ENCODE measurements at places on chromosomes 2 and 18.

- DNase-seq: no peak
Measured at GRCh38 chr2:219560893-219561178, 10.5 kb downstream of the OBSL1 start.

DNA sequence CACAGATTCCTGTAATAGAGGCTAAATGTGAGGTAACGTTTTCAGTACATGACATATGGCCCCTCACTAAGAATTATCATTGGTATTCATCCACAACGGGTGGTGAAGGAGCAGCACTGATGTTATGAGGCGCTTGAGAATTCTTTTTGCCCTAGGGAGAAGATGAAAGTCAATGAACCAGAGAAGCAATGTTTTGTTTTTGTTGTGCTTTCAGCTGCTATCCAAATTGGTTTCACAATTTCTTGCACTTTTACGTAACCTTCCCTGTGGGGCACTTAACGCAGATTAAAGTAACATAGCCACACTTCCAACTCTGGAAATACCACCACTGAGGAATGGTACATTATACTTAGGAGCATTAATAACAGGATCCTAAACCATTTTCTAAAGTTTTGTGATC is 13.3 kb upstream of the CCDC85A start:
- DNase-seq: no peak

DNA sequence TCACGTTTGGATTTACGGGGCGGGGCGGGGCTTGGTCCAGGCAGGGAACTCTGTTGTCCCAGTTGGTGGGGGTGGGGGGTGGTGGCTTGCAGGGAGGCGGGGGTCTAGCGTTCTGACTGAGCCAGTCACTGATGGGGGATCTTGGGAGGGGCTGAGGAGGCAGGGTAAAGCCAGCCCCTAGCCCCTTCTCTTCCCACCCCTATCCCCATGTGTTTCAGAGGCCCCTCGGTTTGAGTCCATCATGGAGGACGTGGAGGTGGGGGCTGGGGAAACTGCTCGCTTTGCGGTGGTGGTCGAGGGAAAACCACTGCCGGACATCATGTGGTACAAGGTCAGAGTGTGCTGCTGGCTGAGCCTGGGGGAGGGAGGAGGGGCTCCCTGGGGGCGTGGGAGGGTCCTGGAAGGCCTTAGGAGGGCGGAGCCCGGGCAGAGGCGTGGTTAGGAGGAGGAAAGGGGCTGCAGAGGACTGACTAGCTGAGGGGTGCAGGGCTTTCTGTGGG is 22.0 kb upstream of the GMPPA start:
- no peak for DNase-seq

- no peak for DNase-seq
Measured at GRCh38 chr2:203625701-203626100, 80.7 kb upstream of the CD28 start.

DNA sequence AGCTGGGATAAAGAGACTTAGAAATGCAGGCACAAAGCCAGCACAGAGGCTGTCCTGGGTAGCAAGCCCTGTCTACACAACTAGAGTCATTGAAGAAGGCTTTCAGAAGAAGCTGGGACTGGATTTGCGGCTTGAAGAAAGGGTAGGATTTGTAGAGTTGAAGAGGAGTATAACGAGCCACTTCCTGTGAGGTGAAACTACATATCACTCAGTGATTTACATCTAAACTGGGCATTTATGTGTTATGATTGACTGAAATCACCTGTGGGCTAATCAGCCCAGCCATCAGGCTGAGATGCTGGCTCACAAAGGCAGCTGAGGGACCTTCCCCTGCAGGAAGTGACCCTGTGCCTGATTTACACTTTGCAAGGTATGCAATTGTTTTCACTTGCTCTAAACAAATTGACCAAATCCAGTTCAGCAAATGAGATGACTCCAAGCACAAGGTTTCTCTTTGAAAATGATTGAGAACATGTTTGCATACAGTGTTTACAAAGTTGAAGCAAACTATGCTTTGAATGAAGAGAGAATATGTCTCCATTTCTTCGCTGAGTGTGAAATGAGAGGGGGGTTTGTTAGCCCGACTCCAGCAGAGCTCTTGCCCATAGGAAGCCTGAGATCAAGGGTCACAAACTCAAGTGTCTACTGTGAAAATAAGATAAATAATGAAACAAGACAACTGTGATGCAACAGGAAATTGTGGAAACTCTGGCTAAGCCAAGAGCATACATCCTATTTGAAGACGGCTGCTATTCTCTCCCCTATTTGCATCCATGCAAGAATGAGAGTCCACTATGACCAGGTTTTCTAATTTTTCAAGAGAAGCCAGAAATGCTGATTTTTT is 69.3 kb upstream of the HK2 start:
- no peak for DNase-seq

GRCh38 chr2:62186156-62186905 is 9.6 kb upstream of the B3GNT2 start:
- no peak for DNase-seq

- no peak for DNase-seq
Measured at GRCh38 chr2:195470622-195471021, 186.4 kb upstream of the SLC39A10 start.

DNA sequence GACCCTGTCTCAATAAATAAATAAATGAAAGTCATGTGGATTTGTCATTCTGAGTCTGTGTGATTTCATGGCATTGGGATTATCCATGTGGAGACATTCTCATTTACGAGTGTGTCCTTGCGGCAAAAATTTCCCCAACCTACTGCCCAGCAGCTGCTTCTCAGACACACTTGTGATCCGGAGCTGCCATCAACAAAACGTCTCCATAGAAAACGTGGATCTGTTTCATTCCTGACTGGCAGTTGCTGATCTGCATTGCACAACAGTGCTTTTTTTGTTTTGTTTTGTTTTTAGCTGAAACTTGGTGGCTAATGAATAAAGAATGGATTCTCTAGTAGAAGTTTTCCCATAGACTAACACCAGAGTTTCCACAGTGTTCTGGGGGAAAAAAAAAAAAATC is 74.7 kb downstream of the TGIF1 start:
- no peak for DNase-seq

DNA sequence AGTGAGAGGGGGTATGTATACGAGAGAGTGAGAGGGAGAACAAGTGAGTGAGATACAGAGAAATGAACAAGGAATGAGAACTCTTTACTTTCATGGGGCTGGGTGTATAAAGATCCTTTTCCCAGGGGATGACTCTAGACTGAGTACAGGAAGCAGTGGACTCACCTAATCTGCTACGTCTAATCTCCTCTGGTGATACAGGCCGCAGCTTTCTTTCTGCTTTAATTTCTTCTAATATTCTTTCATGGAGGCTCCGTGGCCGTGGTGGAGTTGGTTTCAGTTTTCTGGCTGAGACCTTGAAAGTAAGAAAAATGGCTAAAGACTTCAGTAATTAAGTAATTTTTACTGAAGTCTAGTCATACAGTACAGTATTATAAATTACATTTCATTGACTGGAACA is 85.2 kb downstream of the PRELID3A start:
- no peak for DNase-seq

DNA sequence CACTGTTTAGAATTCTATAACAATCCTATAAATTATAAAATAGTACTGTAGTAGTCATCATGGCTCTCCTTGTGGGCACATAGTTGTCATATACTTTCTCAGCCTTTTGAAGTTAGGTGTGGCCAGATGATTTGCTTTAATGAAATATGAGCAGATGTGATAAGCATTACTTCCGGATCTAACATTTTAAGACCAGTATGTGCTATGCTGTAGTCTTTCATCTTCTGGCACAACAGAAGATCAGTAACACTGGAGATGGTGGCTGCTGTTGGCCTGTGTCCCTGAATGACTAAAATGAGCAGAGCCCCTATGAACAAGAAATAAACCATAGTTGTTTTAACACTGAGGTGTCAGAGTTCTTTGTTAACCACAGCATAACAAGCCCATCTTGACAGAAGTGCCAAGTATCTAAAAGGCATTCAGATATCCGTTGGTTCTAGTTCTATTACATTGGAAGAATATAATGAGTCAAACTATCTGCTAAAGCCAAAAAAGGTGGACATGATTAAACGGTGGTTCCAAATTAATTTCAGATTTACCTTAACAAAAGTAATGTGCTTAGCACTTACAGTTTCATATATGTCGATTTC is 6.3 kb downstream of the MEX3C start:
- DNase-seq: no peak

All from naive B cell (primary cell).